Kidney tubule cell (primary cell): ENCODE measurements at places on chromosomes 16 and 17.

DNA sequence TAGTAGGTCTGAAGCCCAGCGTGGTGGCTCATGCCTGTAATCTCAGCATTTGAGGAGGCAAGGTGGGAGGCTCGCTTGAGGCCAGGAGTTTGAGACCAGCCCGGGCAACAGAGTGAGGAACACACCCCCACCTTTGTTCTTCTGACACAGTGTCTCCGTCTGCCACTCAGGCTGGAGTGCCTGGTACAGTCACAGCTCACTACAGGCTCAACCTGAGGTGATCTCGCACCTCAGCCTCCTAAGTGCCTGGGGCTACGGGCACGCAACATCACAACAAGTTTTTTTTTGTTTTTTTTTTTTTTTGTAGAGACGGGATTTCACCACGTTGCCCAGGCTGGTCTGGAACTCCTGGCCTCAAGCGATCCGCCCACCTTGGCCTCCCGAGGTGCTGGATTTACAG lies 6.7 kb upstream of the TLCD3A start:
- no peak for DNase-seq

DNA sequence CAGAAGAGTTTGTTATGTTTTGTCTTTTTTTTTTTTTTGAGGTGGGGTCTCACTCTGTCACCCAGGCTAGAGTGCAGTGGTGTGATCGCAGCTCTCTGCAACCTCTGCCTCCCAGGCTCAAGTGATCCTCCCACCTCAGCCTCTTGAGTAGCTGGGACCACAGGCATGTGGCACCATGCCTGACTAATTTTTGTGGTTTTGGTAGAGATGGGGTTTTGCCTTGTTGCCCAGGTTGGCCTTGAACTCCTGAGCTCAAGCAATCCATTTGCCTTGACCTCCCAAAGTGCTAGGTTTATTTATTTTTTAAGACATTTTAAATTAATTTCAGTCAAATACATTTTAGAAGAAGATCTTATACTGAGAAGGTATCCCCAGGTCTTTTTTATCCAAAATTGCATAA lies 366.7 kb downstream of the KCNJ2 start:
- DNase-seq, result peak; percentile 49

DNA sequence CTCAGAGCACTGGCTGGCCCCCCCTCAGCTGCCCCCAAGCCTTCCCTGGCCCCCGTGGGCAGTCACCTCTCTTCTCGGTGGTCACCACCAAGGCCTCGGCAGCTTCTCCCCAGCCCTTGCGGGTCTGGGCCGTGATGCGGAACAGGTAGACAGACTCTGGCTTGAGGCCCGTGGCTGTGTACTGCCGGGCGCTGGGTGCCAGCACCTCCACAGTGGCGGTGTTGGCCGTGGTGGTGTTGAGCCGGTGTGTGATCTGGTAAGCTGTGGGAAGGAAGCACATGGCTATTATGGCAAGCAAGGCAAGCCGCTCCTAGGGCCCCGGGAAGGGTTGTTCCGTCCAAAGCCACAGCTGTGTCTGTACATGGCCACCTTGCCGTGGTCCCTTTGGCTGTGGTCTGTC lies 78.4 kb upstream of the CDC42EP4 start:
- no peak for DNase-seq

- no peak for DNase-seq
Measured at GRCh38 chr16:89106533-89107202, 13.0 kb downstream of the ACSF3 start.

- no peak for DNase-seq
Measured at GRCh38 chr16:84788920-84789391, 30.8 kb upstream of the CRISPLD2 start.

DNA sequence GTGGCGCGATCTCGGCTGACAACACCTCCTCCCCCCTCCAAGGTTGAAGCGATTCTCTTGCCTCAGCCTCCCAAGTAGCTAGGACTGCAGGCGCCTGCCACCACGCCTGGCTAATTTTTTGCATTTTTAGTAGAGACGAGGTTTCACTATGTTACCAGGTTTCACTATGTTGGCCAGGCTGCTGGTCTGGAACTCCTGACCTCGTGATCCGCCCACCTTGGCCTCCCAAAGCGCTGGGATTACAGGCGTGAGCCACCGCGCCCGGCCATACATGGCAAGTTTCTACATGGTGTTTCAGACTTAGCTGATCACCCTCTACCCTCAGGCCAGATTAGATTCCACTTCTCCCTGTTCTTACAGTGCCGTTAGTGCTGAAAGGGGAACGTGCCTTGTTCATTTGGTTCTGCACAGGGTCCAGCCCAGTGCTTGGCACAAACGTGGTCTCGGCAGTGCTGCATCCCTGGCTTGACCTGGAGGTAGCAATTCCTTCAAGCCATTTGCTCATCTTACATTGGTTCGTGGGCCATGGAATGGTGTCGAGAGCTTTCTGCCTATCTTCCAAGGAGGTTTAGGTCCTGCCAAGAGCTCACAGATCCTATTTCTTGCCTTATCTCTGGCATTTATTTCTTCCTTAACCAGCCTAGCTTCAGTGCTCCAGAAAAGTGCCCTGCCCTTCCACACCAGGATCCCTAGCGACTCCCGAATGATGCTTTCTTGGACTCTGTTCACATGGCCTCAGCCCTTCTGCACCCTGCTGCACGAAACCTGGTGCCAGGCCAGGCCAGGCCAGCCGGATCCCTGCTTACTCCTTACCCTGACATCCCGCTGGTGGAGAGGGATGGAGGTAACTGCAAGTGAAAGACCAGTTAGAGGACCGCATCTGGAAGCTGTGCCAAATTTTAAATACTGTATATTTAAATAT lies 14.8 kb upstream of the AURKB start:
- no peak for DNase-seq

DNA sequence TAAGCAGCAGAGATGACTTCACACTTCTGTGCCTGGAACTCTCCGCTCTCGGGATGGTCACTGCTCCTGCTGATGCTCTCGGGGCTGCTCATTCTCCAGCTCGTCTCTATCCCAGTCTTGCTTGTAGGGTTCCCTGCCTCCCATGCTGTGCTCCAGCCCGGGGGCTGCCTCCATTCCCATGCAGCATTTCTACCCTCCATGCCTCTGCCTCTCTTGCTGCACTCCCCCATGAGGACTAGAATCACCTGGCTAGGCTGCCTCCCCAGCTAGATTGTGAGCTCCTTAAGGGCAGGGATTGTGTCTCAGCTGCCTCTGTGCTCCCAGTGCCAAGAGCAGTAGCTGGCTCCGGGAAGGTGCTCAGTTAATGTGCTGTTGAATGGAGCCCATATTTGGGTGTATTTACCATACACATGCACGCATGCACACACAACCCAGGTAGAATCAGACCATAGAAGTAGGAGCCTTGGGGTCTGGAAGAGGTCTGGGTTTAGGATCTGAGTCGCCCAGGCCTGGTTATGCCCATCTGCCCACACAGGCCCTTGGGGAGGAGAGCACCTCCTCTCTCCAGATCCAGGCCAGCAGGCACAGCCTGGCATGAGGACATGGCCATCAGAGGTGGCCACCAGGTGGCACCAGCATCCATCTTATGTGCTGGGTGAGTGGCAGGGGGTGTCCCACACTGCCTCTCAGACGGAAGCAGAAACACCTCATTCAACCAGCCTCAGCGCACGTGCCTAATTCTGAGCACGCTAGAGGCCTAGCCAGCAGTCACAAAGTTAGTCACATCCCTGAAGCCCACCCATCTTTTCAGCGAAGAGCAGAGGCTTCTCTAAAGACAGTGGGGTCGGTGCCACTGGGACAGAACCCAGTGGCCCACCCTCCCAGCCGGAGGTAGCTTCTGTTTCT lies 9.3 kb downstream of the GIT1 start:
- peak; percentile 87 for DNase-seq

DNA sequence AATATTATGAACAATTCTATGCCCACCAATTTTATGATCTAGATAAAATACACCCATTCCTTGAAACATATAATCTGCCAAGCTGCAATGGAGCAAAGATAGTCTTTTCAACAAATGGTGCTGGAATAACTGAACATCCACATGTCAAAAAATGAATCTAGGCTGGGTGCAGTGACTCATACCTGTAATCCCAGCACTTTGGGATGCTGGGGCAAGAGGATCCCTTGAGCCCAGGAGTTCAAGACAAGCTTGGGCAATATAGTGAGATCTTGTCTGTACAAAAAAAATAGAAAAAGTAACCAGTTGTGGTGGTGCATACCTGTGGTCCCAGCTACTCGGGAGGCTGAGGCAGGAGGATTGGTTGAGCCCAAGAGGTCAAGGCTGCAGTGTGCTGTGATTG lies 92.5 kb downstream of the N4BP1 start:
- no peak for DNase-seq

DNA sequence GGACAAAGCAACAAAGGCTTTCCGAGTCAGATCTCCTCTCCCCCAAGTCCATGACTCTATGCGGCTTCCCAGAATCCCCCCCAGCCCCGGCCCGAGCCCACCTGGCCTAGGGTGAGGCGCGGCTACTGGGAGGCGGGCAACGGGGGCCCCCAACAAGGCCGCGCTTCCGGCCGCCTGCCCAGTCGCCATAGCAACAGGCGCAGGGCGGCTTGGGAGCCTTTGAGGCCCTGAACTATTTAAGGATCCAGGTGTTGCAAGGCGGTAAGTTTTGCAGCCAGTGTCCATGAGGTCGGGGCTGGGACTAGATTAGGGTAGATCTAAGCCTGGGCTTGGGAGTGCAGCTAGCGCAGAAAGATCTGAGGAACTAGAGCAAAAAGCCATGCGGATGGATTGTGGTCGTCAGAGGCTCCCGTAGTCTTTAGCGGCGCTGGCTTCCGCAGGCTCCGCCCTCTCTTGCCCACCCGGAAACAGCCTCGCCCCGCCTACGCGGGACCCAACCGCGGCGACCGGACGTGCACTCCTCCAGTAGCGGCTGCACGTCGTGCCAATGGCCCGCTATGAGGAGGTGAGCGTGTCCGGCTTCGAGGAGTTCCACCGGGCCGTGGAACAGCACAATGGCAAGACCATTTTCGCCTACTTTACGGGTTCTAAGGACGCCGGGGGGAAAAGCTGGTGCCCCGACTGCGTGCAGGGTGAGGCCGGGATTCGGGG lies at the start of the genes KIAA0753 and TXNDC17:
Gene KIAA0753 (minus strand): TSS at position 176 of the 711 bp plus-strand sequence. CDS start 5,608 bp downstream, outside the sequence.
Gene TXNDC17 (plus strand): TSS at position 525 of the 711 bp plus-strand sequence. CDS start 23 bp downstream, at position 548.
- DNase-seq, result peak; percentile 94
